ENCODE measurements at places on chromosomes 1 and 21.

- DNase-seq = no peak
These were observed 215.9 kb downstream of the NEGR1 start for GRCh38 chr1:72066431-72066830.

GRCh38 chr1:8367571-8368194 lies 49.8 kb downstream of the SLC45A1 start:
- DNase-seq = no peak

DNA sequence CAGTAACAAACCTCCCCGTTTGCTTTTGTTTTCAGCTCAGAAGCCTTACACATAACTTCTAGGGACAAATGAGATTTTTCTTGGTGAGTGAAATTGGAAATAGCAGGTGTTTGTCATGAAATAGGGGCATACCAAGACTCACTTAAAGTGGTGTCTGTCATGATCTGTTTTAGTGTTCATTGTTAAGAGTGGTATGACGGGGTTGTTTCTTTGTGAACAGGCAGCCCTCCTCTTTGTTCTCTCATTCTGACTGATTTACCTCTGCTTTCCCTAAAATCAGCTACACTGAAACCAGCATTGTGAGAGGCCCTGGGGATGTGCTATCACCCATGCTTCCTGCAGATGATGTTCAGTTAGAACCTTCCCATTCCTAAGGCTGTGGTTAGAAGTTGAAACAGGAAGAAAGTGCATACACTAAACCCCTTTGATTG lies 2.5 kb upstream of the ERO1B start:
- no peak for DNase-seq

DNA sequence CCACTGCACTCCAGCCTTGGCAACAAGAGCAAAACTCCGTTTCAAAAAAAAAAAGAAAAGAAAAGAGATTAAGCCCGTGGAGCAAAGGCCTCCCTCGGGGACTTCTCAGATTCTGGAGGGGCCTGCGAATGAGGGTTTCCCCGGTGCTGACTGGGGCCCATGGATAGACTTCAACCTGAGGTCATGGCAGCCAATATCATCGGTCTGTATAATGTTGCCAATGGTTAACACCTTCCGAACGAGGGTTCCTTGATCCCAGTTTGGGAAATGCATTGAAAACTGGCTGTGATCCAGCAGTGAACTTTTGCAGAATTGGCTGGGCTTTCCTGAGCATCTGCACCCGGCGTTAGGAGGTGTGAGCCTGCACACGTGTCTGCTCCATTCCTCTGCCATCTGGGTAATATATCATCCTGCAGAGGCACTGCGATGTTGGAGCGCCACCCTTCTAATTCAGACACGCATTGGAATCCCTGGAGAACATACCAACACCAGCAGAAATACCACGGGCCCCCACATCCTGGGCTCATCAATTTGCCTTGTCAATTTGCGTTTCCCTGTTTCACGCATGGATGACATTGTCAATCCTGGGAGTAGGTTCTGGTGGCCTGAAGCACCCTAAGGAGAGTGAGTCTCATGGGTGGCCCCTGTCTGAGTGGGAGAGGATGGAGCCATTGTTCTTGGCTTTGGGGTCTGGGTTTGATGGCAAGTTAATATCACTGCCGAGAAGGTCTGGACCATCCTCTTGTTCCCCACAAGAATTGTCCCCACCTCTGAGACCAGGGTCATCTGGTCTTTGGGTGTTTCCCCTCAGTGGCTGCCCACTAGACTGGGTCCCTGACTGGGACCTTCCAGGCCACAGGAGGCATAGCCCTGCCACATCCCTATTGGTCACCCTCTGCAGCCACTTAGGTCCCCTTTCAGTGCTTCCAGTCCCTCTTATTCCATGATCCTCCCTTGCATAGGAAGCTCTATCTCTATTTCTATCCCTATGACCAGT lies 441.0 kb downstream of the PTPRU start:
- no peak for DNase-seq

DNA sequence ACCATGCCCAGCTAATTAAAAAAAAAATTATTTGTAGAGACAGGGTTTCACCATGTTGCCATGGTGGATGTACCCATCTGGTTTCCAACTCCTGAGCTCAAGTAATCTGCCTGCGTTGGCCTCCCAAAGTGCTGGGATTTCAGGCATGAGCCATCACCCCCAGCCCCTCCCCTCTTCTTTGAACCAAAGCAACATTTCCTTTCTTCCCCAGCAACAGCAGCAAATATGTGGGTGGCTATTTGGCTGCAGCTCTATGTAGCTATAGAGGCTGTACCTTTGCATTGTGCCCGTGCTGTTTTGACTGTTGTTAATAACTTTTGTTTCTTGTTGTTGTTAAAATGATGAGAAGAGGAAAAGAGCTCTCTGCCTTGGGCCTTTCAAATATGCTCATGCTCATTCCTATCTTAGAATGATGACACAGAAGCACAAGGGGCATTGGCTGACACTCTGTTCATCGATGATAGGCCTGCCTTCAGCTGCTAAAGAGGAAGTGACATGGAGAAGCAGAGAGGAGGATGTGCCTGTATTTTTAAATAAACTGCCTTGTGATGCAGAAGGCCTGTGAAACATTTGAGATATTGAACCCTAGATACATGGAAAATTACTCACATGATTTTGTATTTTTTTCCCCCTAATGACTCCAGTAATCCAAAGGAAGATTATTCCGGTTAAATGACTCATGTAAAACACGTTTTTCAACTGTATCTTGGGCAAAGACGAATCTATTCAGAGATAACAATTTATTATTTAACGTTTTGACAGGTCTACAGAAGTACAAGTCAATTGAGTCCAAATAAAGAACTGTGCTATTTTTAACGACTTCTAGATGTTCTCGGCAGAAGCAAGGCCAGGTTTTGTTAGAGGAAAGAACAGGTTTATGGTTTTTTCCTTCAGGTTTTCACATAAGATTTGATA lies 20.5 kb upstream of the XPR1 start:
- no peak for DNase-seq
